ENCODE measurements at places on chromosomes 6 and 20.

- H3K27me3 ChIP-seq, result no peaks in the 10 kb centered on the region
- peaks cover 26% of the 10 kb centered on the region for H3K4me1 ChIP-seq
- peak overlapping the region; percentile 70 for H3K27ac ChIP-seq
- no peaks in the 10 kb centered on the region for H3K36me3 ChIP-seq
- no peak overlapping the region for H3K4me3 ChIP-seq
- peak; percentile 86 for DNase-seq
These were observed 299.7 kb downstream of the PLCB1 start for GRCh38 chr20:8431538-8432434.

- H3K27me3 ChIP-seq, result no peaks in the 10 kb centered on the region
- DNase-seq, result no peak
- H3K4me1 ChIP-seq, result no peaks in the 10 kb centered on the region
- no peak overlapping the region for H3K27ac ChIP-seq
- no peaks in the 10 kb centered on the region for H3K36me3 ChIP-seq
- no peak overlapping the region for H3K4me3 ChIP-seq
These were observed 20.6 kb downstream of the BPIFB1 start for GRCh38 chr20:33303595-33303994.

DNA sequence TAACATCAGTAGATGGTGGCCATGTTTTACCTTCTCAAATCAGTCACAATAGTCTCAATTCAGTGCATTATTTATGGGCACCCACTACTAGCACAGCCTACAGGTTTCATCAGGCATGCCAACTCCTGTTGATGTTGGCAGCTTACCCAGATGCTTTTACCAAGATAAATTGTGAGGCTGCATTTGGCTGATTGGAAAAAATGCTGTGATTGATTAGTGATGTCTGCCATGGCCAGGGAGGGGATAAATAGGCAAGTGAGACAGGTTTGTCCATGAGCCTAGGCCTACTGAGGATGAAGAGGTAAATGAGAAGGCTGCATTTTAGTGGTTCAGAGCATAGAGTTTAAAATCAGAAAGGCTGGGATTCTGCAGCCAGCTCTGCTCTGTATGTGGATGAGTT, 227.1 kb downstream of the NFATC2 start:
- no peak overlapping the region for H3K27ac ChIP-seq
- H3K4me3 ChIP-seq, result no peak overlapping the region
- H3K36me3 ChIP-seq, result no peaks in the 10 kb centered on the region

DNA sequence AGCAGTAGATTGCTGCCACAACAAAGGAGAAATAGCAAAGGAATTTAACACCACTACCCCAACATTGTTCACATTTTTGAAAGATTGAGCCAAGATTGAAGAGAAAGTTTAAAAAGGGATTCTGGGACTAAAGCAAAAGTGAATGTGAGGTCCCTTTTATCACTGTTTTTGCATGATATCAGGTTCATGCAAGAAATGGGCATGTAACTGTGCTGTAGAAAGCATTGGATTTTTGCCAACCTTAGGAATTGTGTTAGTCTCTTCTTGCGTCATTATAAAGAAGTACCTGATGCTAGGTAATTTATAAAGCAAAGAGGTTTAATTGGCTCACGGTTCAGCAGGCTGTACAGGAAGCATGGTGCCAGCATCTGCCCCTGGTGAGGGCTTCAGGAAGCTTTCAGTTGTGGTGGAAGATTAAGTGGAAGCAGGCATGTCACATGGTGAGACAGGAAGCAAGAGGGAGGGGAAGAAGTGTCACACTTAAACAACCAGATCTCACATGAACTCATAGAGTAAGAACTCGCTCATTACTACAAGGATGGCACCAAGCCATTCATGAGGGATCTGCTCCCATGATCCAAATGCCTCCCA, 4.6 kb upstream of the GJB7 start:
- H3K27me3 ChIP-seq, result no peaks in the 10 kb centered on the region
- no peak overlapping the region for H3K27ac ChIP-seq
- DNase-seq, result no peak
- no peaks in the 10 kb centered on the region for H3K4me1 ChIP-seq

Data from testis (tissue), 5 donors.